ENCODE measurements at places on chromosomes 2 and 18.

GRCh38 chr2:227191367-227191766, 26.9 kb downstream of the COL4A3 start:
- DNase-seq: no peak

DNA sequence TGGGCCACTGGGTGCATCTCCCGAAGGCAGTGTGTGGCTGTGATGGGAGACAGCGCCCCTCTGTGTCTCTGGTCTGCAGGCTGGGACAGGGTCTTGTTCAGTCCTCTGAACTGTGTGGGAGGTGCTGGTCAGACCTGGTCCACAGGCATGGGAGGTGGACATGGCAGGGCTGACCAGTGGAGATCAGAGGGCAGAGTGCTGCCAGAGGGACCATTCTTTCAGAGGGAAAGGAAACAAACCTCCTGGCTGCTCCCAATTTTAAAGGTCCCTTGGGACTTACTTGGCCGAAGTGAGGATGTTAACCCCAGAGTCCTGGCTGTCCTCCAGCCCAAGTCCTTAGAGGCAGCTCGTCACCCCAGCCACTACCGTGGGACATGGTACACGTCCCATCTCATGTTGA, 4.0 kb downstream of the CAPN13 start:
- DNase-seq: no peak

- no peak for DNase-seq
These were observed 3.5 kb downstream of the RHOB start for GRCh38 chr2:20450201-20450999.

DNA sequence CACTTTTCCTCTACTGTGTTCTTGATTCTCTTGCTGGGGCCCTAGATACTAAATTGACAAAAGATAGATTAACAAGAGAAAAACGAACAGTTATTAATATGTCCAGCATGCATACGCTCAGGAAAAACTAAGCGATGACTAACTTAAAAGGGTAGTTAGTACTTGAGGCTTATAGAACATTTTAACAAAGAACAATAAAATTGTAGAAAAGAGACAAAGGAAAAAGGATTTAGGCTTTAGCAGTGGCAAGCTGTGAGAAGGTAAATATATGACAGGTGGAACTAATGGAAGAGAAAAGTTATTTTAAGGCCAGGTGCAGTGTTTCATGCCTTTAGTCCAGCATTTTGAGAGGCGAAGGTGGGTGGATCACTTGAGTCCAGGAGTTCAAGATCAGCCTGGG, 75.6 kb downstream of the MRO start:
- no peak for DNase-seq

- DNase-seq: no peak
These were observed 834.0 kb upstream of the FSHR start for GRCh38 chr2:49988276-49988675.

- DNase-seq: no peak
These were observed 29.0 kb downstream of the SLC1A4 start for GRCh38 chr2:65018141-65018582.

- DNase-seq: no peak
These were observed 177.4 kb upstream of the FN1 start for GRCh38 chr2:215613280-215613679.

All from stimulated activated CD4-positive, alpha-beta T cell treated with anti-CD3 and anti-CD28 coated beads, Interleukin-1b, Interleukin-23, amount 100 ng/mL, for 1 hour (primary cell).